ENCODE measurements at places on chromosomes 3 and 15.

- DNase-seq: no peak
These were observed 53.4 kb upstream of the PRICKLE2 start for GRCh38 chr3:64278625-64279024.

GRCh38 chr3:165406425-165406824 is 210.2 kb upstream of the SLITRK3 start:
- no peak for DNase-seq

- DNase-seq: no peak
These were observed 45.7 kb downstream of the ZBTB38 start for GRCh38 chr3:141413801-141414689.

GRCh38 chr3:6097556-6097955 is 763.4 kb upstream of the GRM7 start:
- no peak for DNase-seq

DNA sequence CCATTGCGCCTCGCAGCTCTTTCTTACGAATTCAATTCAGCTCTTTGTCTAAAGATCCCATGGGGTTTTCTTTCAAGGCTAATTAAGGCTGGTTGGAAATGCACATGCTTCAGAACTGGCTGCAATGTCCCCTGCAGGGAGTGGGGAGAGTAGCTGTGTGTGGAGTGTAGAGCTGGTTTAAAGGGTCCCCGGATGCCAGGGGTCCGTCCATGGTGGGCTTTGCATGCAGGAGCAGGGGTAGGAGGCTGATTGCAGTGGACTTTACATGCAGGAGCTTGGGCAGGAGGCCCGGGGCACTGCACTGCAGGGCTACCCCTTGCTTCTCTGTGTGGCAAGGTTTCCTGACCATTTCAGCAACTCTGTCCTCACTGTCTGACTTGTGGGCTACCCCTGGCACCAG is 261.6 kb upstream of the LYSMD4 start:
- DNase-seq: no peak
